ENCODE measurements at places on chromosomes 13 and 19.
A peak's percentile ranks its signal among the peaks of the same experiment; 100 is the strongest.

DNA sequence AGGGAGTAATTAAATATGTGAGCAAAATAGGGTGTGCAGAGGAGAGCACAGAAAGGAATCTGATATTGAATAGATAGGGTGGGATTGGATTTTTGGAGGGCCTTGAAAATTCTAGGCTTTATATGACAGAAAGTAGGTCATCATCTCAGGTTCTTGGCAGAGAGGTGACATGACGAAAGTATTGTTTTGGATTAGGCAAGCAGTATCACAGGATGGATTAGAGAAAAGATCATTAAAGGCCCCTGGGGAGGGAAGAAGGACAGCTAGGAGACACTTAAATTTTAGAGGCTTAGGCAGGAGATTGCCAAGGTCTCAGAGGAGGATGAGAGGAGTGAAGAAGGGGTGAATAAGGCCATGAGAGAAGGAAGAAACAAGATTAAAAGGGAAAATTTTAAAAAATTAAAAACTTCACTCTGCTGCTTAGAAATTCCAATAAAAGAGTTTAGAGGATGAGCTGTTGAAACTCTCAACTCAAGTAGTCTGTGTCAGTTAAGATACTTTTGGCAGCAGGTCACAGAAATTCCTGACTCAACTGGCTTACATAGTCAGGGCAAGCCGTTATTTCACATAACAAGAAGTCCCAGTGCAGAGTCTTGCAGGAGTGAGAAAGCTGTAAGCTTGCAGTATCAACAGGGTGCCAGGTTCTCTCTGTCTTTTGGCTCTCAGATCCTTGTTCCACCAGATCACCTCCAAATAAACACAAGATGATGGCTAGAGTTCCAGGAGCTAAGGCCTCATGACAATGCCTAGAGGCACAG lies 8.8 kb downstream of the GPC6 start:
- DNase-seq: no peak

DNA sequence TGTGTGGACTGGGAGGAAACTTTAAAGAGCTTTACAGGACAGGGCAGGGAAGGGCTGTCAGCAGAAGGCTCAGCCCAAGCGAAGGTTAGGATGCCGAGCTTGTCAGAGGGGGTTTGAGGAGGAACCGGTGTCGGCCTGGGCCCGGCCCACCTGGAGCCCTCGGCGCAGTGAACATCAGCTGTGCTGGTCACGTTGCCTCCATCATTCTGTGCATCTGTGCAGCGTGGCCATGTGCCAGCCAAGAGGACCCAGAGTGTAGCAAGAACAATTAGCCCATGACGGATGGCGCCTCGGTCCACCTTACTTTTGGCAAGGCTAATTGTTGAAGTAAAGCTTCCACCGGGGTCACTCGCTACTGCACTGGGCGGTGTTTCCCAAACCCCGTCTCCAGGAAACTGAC lies 161.4 kb downstream of the PTPRS start:
- DNase-seq: no peak

DNA sequence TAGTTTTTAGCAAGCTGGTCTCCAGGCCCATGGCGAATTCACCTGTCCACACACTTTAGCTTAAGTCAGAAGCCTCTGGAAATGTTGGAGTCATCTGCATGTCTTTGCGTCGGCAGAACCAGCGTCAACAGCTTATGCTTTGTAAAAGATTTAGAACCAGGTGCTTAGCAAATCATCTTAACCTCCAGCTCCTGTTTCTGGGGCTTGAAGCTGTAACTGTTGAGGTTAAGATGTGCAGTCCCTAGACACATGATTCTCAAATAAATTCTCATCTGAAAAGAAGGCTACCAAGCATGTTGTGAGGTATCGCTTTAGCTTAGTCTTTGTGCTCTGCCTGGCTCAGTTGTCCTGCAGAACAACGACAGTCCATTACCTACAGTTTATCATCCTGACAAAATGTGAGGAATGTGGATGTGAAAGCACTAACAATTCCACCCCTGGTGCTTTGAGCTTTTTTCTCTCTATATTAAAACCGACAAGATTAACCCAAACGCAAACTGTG lies 4.4 kb downstream of the EFNB2 start:
- no peak for DNase-seq

GRCh38 chr13:23352161-23352560 lies 81.3 kb downstream of the SACS start:
- no peak for DNase-seq

DNA sequence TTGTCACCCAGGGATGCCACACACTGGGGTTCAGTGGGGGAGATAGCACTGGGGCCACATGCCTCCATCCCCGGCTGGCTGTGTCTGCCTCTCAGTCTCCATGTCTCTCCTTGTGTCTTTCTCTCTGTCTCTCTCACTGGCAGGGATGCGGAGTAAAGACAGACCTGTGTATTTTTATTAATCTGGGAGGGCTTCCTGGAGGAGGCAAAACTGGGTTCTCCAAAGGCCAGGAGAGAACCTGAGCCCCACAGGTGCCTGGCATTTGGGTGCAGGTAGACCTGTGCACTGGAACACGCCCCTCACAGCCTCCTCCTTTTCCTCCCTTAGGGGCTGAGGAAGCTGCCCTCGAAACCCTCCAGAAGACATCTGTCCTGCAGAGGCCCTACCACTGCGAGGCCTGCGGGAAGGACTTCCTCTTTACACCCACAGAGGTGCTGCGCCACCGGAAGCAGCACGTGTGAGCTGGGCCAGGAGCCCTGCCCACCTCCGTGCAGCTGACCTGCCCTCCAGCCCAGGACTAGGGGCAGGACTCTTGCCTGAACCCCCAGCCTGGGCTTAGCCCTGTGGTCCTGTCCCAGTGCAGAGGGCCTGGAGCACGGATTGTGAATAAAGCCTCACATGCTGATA lies 32.7 kb downstream of the DHX34 start:
- DNase-seq: no peak

DNA sequence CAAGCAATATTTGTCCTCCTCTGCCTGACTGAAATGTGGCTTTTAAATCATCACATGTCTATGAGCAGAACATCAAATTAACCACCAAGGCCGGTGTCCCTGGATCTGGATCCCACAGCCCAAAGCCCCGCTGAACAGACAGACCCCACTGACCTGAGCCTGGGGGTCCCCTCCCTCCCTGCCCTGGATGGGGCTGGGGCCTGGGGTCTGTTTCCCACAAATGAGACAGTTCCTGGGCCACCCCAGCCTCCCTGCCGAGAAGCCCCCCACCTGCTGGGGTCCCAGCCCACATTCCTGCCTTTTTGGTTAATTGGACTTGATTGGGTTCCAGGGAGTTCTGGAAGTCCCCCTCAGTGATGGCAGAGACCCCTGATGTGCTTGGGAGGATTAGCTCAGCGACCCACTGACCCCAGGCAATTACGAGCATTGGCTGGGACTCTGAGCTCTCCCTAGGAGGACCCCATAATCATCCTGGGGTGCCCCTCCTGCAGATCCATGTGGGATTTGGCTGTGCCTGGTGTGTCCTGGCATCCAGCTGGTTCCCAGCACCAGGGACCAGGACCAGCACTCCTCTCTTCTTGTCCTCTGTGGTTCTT lies 19.4 kb upstream of the CPAMD8 start:
- DNase-seq: no peak

GRCh38 chr19:1082165-1082927 lies 12.8 kb downstream of the POLR2E start:
- no peak for DNase-seq

DNA sequence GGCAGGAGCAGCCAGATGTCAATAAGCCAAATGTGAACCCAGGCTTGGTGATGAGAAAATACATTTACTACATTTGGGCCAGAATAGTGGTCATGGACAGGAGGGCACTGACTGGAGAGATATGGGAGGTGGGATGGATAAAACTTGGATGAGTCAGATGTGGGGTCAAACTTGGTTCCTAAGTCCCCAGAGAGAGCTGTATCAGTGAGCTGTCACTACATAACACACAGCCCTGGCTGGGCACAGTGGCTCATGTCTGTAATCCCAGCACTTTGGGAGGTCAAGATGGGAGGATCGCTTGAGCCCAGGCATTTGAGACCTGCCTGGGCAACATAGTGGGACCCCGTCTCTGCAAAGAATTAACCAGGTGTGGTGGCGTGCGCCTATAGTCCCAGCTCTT lies 51.6 kb upstream of the EHD2 start:
- no peak for DNase-seq

- DNase-seq: peak; percentile 44
These were observed 20.5 kb downstream of the CYTH2 start for GRCh38 chr19:48489608-48490216.

DNA sequence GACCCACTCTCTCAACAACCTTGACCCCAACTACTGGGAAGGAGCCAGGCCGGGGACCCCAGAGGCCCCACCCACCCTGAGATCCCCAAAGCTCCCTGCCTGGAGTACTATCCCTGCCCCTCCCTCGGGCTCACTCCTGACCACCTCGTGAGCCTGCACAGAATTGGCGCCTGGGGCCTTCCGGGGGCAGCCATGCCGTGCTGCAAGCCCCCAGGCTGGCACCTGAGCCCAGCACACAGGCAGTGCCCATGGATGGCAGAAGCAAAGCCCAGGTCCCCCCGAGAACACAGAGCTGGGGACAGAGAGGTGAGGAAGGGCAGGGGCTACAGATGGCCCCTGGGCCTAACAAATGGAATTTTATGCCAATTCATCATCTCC lies 13.9 kb downstream of the LSM4 start:
- no peak for DNase-seq

DNA sequence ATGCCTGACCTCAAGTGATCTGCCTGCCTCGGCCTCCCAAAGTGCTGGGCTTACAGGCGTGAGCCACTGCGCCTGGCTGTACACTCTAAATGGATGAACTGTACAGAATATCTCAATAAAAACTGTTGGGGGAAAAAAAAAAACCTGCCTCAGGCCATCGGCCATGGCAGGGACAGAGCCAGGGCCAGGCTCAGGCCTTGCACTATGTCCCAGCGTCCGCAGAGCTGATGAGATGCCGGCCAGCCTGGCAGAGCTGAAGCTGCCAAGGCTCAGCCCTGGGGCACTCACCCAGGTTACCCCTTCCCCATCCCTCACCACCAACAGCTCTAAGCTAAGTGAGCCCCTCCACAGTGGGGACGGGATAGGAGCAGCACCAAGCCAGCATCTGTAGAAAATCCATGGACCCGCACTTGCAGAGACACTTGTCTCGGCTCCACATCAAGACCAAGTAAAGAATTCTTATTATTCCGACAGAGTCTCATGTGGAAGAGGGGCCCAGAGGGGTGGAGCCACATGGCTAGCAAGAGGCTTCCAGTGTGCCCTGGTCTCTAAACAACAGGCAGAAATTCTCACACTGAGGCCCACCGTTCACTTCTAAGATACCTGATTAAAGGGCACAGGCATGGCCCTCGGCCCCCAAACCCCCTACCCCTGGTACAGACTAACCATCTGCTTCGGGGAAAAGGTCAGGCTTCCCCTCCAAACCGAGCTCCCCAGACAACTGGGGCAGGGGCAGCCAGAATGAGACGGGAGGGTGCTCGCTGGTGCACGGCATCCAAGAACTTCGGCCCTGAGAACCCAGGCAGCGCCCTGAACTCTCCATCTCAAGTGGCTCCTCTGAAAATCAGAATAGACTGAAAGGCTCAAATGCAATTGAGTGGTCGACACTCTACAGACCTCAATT lies 5.8 kb downstream of the PPP6R1 start:
- no peak for DNase-seq

Data from midbrain (tissue), 1 donor.